Cortex of kidney (tissue), 1 donor: ENCODE measurements at places on chromosomes 2 and 18.

GRCh38 chr2:166768393-166769123 is 119.7 kb upstream of the XIRP2 start:
- DNase-seq: no peak

DNA sequence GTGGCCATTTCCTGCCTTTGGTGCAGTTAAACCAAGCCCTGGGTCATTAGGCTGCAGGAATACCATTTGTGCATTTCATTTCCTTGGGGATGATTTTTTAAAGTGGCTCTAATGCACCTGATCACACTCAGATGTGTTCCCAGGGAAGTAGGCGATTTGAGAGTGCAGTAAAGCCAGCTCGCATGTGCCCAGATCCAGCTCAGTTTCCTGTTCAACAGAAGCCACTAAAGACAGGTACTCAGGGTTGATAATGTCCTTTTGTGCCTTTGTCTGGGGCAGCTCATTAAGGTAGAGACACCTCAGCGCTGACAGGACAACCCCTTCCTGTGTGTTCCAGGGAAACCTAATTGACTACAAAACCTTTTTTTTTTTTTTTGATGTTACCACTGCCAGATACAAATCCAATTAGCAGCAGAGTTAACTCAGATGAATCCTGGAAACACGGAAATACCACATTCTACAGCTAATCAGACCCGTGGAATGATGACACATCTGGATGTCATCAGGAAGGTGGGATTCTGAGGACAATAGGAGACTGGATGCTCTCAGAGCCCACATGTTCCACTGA is 15.2 kb upstream of the CHRNA1 start:
- DNase-seq: no peak

DNA sequence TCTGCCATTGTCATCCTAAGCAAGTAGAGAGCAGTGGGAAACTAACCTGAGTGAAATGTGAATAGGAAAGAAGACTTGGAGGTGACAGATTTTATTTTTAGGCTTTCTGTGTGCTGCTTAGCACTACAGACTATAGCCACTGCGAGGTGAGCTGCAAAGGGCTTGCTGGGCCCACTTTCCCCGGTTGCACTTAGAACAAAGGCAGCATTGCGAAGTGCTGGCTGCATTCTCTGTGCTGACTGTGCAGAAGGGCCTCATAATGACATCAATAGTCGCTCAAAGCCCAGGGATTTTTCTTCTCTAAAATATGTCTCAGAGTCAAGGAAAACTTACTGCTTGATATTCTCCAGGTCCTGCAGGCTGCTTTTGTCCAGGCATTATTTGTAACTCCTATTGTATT is 592.1 kb downstream of the TDRD15 start:
- no peak for DNase-seq

DNA sequence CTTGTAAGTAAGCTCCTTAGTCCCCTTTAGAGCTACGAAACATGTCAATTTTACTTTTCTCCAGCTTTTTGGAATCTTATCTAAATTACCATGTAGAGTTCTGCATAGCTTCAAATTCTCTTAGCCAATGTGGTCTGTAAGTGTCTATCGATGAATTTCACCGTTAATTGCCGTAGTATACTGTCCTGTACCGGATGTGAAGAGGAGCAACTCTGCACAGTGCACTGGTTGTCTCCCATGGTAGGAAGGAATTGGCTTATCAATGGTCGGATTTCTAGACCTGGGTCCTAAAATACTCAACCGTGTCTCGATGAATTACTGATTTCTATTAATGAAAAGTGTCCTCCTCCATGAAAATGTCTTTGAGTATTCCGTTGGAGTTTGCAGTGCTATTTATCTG is 1.9 kb downstream of the NOP58 start:
- no peak for DNase-seq

GRCh38 chr2:62586981-62587380 is 81.0 kb upstream of the TMEM17 start:
- DNase-seq: no peak

DNA sequence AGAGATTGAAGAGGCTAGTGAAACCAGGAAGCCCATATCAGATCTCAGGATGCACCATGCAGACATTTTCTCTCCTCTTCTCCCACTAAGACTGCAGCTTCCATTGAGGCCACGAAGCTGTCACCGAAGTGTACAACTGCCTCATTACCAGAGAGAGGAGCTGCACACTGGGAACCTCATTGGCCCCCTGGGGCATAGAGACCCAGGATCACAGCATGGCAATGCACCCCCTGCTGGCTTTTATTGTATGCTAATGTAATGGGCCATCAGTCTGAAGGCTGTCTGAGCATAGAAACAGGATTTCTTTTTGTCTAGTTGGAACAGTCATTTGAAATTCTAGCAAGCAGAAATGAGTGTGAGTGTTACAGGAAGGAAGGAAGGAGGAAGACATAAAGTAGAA is 861.6 kb upstream of the CELF4 start:
- no peak for DNase-seq

DNA sequence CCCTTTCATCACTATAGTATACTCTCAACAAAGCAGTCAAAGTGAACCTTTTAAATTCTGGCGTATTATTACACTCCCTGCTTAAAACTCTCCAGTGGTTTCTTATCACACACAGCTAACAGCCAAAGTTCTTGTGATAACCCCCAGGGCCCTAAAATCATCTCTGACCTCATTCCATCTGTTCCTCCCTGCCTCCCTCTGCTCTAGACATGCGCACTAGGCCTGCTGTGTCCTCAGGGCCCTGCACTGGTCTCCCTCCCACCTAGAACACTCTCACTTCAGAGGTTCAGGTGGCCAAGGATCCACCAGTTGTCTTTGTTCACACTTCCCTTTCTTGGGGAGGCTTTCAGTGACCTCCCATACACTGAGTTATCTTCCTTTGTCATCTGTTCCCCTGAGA is 603.4 kb downstream of the DSC3 start:
- no peak for DNase-seq

GRCh38 chr18:9211955-9212354 is 75.4 kb downstream of the ANKRD12 start:
- no peak for DNase-seq

- no peak for DNase-seq
Observed at GRCh38 chr2:240328526-240328925, 106.9 kb upstream of the GPC1 start.

GRCh38 chr2:133573491-133574162 is 5.4 kb upstream of the NCKAP5 start:
- DNase-seq: no peak

GRCh38 chr2:205066081-205066480 is 520.8 kb downstream of the PARD3B start:
- DNase-seq: no peak

GRCh38 chr2:174465327-174465726 is 21.5 kb downstream of the GPR155 start:
- no peak for DNase-seq

GRCh38 chr2:45843136-45843535 is 191.7 kb downstream of the PRKCE start:
- DNase-seq: no peak

DNA sequence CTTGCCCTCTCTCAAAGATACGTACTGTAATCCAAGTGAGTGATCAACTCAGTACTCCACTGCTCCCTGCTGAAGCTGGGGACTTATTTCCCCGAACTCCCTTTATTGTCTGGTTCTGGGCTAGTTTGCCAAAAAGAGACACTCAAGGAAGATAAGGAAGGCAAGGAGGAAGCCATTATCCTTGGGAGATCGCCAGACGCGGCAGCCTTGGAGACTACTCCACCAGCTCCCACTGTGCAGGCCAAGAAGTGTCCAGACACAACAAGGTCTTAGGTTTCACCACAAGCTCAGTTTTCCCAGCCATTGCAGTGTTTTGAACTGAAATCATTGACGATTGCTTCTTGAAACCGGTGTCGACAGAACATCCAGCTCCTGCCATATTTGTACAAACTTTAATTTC is 439.6 kb upstream of the UBE2E3 start:
- DNase-seq: no peak

DNA sequence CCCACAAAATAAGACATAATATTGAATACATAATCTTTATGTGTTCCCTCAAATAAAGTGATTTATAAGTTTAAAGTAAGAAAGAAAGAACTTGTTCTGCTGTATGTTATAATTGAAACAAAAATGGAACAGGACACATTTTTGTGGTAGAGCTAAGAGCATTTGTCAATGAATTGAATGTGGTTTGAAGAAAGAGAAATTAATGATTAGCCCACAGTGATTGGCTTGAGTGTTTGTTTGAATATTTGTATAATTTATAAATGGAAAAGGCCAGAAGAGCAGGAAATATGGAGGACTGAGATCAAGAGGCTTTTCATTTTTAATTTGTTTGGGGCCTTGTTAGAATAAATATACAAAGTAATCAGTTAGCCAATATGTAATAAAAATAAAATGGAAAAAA is 395.1 kb upstream of the CDH19 start:
- DNase-seq: no peak

- DNase-seq: no peak
Observed at GRCh38 chr2:171772373-171772772, 85.1 kb downstream of the DYNC1I2 start.

DNA sequence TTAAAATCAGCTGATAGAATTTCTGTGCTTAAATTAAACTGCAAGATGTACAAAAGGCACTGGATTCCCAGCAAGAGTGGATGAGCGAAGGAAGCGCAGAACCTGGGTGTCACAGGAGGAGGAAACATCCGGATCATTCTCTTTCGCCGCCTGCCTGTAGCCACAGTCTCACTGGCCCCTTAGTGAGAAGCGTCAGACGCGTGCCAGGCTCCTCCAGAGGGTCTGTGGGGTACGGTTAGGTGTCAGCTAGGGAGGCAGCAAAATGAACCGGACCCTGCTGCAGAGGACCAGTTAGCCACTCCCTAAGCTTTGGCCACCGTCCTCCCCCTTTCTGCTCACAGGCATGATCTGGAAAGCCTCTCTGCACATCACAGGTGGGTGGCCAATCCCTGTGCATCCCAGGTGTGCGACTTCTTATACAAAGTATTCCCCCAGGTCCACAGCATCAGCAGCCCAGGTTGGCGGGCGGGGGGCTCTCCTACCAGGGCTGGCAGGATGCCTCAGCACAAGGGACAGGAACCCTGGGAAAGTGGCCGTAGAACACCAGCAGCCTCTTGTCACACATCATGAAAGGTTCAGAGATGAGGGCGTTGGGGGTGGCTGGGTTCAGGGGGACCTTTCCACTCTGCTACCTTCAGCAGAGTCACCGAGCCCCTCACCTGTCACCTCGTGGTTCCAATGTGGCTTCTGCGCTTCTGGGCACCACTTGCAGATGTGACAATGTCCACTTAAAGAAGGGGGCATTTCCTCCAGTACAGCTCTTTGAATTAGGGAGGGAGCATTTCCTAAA is 61.1 kb upstream of the SLC66A3 start:
- no peak for DNase-seq

GRCh38 chr18:50847192-50847591 is 27.4 kb upstream of the MRO start:
- no peak for DNase-seq

DNA sequence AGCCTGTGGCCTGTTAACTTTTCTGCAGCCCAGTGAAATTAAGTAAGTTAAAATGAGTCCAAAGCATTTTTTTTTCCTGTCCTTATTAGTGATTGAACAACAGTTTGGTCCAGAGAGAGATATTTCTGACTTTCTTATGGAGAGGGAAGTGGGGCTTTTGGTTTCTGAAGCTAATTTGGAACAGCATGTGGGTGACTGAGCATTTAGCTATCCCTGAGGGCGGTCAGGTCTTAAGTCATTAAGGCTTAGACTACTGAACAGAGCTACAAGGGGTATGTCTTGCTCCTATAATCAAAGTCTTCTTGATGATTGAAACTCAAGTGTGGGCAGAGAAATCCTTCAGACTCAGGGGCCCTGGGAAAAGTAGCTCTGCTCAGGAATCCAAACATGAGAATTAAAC is 14.0 kb downstream of the ARHGAP25 start:
- DNase-seq: no peak

DNA sequence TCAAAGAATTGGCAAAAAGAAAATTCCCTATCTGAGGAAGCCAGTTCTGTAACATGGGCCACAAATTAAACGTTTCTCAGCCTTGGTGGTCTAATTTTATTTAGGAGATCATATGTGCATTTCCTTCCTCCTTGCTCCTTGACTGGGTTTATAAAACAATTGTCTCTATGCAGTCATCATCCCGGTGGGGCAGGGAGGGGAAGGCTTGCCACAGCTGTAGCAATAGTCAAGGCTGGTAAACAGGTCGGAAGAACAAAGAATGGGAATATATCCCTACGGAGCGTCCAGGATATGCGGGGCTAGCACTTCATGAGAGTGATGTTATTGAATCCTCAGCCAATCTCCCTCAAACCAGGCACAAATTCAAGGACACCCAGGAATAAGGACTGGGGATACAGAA is 143.8 kb downstream of the RNF152 start:
- no peak for DNase-seq

DNA sequence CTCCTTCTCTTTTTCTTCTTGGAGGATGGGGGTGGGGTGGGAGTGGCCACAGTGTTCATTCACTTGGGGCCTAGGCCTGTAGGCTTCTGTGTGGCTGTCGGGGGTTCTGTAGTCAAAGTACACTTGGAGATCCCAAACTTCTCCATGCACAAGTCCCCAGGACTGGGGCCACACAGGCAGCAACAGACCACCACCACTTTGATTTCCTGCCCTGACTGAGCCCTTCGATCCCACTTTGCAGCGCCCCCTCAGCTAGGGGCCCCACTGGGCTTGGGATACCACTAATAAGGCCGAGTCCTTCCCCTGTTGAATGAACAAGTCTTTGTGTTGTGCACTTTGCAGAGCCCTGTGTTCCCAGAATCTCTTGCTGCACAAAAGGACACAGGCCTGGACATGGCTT is 5.5 kb upstream of the TEX51 start:
- no peak for DNase-seq

GRCh38 chr18:55743133-55743532 is 155.1 kb upstream of the TCF4 start:
- DNase-seq: no peak

DNA sequence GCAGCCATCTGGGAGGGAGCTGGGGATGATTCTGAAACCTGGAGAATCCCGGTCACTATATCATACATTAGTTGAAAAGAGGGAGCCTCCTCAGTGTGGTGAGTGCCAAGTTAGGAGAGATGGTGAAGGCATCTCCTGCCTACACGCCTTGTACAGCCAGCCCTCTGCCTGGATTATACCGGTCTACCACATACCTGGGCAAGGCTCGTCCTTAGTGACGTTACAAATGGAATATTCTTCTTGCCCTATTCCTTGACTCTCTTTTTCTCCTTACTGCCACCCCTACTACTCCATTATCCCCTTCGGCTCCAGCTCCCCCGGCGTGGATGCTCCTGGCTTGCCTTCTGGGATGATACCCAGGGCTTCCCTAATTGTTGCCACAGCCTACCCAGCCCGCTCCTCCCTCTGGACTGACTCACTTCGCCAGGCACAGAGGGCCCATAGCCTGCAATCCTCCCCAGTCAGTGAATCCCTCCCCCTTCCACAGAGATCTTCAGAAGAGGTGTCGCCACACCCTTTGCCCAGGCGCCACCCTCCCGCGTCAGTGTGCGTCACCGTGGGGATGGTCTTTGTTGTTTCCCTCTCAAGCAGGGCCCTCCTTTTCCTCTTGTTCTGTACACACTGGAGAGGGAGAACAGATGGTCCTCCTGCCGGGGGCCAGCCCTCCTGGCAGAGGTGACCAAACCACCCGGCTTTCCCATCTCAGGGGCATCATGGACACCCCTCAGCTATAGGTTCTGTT is 115.2 kb upstream of the EPAS1 start:
- no peak for DNase-seq
